ENCODE measurements at places on chromosomes 1 and 21. TPM values are rescaled to one million over a fixed set of nuclear protein-coding genes. Genes with fewer than 3 reads are reported as not detected.

S100A9 gene
- total RNA-seq = 1.8 TPM

CFH gene
- 27.3 TPM for total RNA-seq

GRCh38 chr1:56972976-56973375 is 7.2 kb upstream of the C8B start:
- no peak for DNase-seq

DNA sequence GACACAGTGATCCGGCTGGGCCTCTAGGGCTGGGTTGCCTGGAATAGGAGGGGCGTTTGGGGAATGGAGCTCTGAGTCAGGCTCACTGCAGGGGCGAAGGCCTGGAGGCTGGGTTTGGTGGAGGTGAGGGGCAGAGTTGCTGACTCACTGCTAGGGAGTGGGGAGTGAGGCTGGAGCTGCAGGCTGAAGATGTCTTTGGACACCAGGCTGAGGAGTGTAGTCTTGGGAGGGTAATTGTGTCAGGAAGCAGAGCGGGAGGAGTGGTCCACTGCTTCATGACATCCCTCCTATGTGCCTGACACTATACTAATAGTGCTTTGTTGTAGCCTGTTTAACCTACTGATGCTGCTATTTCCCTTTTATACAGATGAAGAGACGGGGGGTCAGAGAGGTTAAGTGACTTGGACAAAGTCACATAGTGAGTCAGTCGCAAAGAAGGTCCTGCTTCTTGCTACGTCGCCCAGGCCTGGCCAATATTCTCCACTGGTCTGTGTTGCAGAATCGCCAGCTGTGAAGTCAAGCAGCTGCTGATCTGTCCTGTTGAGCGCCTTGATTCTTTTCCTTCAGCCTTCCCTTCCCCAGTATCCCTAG is 13.6 kb downstream of the ACTL8 start:
- DNase-seq = no peak

- no peak for DNase-seq
These were observed 14.3 kb downstream of the TTLL10 start for GRCh38 chr1:1187938-1188337.

- no peak for DNase-seq
These were observed 21.9 kb downstream of the ABCD3 start for GRCh38 chr1:94440088-94440487.

GRCh38 chr1:180956028-180956640 is 43.4 kb downstream of the KIAA1614 start:
- no peak for DNase-seq

DNA sequence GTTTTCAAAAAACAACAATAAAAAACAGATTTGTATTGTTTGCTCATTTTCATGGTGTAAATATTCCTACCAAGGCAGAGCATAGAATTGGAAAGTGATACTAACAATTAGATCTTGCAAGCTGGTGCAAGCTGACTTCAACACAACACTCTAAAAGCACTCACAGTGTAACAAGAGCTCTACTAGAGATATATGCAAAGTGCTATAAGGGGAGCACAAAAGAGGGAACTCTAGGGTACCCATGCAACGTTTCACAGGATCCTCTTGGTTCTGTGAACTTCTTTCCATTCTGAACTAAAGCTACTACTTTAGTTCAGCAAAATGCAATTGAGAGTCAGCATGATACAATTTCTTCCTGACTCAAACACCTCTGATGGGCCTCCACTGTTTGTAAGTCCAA is 78.3 kb downstream of the ATP1B1 start:
- no peak for DNase-seq

Measured in HT-29 (cell line).